Brain (organoid and tissue), 16 donors: ENCODE measurements at places on chromosomes 4 and X.

GRCh38 chr4:126742048-126742447 lies 890.7 kb upstream of the INTU start:
- DNase-seq: no peak

DNA sequence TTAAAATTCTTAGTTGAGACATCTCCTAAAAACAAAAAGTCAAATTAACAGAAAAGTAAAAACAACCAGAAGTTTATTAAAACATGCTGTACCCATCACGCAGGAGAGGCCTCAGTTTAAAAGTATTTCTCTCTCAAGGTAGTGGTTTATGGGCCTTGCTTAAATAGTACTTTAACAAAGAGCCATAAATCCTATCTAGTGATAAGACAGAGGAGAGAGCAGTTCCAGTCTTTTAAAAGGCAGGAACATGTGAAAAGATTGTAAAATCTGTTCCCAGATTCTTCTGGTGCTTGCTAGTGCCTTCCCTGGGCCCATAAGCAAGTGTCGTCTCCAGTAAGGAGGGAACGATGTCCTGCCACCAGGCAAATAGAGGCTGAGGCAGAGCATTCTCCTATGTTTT lies 476.3 kb upstream of the ADGRL3 start:
- DNase-seq: no peak

GRCh38 chr4:186486172-186486571 lies 69.2 kb downstream of the MTNR1A start:
- DNase-seq: peak; percentile 51

DNA sequence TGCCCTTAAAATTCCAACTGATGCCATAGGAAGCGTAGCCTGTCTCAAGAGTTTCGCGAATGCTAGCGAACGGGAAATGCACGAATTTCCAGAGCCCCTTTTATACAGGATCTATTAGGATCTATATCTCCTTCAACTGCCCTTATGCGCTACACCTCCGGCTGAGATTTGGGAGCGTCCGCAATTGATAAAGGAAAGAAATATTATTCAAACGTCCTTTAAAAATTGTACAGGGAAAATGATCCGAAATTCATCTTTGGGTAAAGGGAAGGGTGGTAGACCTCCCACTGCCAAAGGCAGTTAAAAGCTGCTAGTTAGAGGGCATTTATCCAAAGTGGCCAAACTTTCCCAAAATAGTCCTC lies 609 bp downstream of the NR3C2 start:
- peak; percentile 11 for DNase-seq

- DNase-seq: no peak
Measured at GRCh38 chr4:104516884-104517283, 22.2 kb upstream of the CXXC4 start.

GRCh38 chrX:49656533-49656932 lies 39.3 kb downstream of the PAGE1 start:
- no peak for DNase-seq

GRCh38 chr4:37970702-37971101 lies 10.5 kb downstream of the PTTG2 start:
- no peak for DNase-seq

- no peak for DNase-seq
Measured at GRCh38 chrX:42869659-42870476, 91.9 kb upstream of the PPP1R2C start.

GRCh38 chr4:76950956-76951671 lies 1.6 kb downstream of the SEPTIN11 start:
- DNase-seq: peak; percentile 47

- no peak for DNase-seq
Measured at GRCh38 chr4:17945303-17945702, 76.3 kb downstream of the LCORL start.

DNA sequence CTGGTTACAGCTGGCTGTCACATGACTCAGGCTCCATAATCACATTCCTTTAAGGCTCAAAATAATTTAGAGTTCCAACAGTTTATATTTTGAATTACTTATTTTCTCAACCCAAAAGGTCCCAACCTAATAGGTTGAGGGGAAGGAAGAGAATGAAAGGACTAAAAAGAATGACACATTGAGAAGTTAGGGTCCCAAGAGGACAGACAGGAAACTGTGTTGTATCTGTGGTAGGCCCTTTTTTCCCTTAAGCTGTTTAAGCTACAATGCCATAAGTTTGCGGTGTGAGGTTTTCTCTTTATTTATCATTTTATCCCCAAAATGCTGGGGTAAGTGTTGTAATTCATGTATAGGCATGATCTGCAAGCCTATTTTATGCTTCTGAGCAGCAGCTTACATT lies 290.2 kb downstream of the ZNF674 start:
- no peak for DNase-seq

DNA sequence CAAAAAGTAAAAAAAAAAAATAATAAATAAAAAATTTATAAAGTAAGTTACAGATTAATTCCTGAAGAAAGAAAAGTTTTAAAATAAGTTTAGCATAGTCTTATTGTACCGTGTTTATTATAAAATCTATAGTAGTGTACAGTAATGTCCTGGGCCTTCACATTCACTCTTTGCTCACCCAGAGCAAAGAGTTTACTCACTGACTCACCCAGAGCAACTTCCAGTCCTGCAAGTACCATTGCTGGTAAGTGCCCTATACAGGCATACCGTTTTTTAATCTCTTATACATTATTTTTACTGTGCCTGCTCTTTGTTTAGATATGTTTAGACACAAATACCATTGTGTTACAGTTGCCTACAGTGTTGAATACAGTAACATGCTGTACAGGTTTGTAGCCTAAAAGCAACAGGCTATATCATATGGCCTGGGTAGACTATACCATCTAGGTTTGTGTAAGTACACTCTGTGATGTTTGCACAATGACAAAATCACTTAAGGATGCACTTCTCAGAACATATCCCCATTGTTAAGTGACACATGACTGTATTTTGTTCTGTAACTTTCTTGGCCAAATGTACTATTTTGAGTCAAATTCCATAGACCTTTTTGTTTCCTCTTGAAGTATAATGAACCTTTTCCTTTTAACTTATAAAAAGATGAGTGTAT lies 199.0 kb upstream of the NUDT6 start:
- DNase-seq: no peak

DNA sequence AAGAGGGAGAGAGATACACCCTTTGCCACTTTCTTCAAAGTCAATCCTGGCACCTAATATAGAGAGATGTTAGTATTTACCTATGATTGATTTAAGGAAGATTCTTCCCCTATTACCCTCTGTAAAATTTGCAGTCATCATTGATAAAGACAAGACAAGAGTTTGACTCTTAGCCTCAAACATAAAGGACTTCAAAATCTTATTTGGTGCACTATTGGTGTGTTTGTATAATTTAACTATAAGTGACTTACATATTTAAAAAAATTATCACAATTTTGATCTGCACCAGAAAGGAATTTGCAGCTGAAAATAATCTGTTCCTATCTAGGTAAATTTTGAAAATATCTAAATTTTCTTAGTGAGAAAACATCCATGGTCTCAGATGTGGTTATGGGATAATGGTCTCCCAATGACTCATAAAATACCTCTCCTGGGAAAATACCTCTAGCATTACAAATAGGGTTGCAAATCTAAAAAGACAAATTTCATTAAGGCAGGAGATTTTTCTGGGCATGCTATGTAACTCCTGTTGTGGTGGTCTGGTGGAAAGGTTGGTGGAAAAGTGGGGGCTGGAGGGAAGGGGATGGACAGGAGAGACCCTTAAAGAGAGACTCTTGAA lies 173.6 kb upstream of the MED14 start:
- DNase-seq: no peak

DNA sequence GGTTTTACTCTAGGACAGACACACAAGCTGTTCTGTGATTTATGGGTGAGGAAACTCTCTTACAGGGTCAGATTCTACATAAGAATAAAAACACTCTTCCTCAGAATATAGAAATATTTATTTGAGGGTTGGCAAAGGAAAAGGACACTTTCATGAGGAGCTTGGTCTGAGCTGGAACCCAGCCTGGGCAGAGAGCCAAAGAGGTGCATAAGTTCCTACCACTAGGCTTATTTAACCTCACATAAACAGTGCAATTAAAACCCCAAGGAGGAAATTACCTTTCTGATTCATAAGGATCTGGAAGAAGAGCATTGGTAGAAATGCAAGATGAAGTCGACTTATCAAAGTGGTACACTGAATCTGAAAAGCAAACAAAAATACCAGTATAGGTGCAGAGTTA lies 32.9 kb downstream of the SETD7 start:
- no peak for DNase-seq

- DNase-seq: no peak
Measured at GRCh38 chr4:8341691-8342090, 72.1 kb downstream of the HTRA3 start.
